ENCODE measurements at places on chromosomes 5 and 9.

DNA sequence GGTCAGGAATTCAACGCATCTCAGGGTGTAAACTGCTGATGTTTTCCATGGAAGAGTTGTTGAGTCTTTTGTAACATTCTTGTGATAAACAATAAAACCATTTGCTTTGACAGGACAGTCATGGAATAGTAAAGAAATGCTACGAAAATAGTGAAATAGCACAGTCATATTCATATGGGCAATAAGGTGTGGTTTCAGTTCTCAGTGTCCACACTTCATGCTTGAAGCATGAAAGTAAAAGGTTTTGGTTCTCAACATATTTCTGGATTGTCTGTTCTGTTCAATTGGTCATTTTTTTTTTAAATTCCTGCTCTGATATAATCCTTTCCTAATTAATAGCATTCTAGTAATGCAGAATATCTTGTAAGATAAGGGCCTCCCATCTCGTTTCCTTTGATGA is 467.6 kb upstream of the ZNF608 start:
- no peak for DNase-seq

DNA sequence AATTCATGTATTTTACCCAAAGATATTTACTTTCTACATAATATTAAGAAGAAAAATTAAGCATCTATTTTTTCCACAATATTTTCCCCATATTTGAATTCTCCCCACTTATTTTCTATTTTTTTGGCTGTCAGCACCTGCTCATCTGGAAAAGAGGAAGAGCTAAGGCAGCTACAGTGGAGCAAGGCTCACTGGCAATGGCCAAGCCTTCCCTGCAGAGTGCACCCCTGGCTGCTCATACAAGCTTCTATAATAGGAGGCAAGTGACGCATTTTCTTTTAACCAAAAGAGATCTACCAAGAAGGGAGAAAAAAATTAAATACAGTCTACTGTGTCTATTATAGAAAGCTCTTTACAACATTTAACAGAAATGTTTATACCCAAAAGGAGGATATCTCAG is 72.5 kb downstream of the AUH start:
- no peak for DNase-seq

DNA sequence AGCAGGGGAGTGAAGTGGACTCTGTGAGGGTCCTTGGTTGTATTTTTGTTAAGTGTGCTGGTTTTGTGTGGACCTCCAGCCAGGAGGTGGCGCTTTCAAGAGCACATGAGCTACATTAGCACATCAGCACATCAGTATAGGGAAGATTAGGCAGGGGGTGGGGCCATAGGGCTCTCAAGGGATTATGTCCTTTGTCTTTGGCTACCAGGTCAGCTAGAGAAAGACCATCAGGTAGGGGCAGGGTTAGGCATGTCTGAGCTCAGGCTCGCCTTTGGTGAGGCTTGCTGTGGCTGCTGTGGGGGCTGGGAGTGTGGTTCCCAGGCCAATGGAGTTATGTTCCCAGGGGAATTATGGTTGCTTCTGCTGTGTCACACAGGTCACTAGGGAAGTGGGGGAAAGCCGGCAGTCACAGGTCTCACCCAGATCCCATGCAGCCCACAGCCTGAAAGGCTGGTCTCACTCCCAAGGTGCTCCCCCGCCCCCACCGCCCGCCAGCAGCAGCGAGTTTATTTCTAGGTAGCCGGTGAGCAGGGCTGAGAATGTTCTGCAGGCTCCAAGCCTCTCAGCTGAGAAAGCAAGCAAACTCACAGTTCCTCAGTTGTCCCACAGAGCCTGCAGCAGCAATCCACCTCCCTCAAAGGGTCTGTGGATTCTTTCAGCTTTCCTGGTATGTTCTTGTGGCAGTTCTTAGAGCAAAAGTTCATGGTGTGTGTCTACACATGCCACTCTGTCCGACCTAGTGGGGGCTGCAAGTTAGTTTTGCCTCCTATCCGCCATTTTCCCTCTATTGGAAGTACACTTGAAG is 13.7 kb downstream of the OR1J1 start:
- DNase-seq = peak; percentile 43

- DNase-seq = no peak
These were observed 21.6 kb downstream of the PAEP start for GRCh38 chr9:135582966-135583687.

- DNase-seq = no peak
These were observed 165.3 kb upstream of the SLC27A6 start for GRCh38 chr5:128799945-128800344.

GRCh38 chr5:149265597-149265996 is 6.1 kb upstream of the AFAP1L1 start:
- no peak for DNase-seq

DNA sequence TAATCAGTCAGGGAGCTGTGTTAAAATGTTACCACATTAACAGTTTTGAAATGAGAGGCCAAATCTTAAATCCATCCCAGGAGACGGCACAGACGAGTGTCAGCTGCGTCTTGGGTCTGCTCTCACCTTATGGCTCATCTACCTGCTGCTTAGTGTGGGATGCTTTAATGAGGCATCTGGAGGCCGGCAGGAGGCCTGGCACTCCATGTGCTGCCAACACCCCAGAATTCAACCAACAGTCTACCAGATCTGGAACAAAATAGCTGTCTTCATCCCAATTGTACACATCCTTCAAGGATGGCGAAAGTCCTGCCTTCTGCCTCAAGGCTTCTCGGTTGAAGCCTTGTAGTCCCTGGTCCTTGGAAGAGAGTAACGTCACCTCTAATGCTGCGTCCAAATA is 12.0 kb downstream of the PRKACG start:
- DNase-seq = no peak

Measured in activated CD4-positive, alpha-beta T cell treated with anti-CD3 and anti-CD28 coated beads, Interleukin-2, amount 10 ng/mL, durations not matched to agents 7 days and 5 days (primary cell).